ENCODE measurements at places on chromosomes 1 and 21.

GRCh38 chr1:8816264-8816663 is 1.2 kb downstream of the RERE start:
- DNase-seq = no peak

DNA sequence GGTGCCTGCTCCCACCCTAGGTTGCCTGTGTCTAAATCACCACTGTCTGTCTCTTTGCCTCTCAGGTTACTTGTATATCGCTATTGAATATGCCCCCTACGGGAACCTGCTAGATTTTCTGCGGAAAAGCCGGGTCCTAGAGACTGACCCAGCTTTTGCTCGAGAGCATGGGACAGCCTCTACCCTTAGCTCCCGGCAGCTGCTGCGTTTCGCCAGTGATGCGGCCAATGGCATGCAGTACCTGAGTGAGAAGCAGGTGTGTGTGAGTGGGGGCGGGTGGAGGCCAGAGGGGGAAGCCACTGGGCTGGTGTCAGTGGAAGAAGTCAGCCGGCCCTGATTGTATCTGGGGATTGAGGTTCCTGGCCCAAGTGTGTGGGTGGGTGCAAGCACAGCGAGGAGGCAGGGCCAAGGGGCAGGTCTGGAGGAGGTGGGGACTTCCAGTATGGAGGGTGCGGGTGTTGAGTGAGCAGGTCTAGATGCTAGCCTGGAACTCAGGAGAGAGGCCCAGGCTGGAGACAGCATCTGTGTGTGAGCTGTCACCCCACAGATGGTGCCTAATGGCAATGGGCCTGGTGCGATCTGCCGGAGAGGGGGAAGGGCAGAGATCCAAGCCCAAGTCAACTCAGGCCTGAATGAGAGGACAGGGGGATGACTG is 17.2 kb downstream of the TIE1 start:
- no peak for DNase-seq

GRCh38 chr1:224615861-224616755 is at the start of gene CNIH3:
Gene CNIH3 (plus strand): TSS chr1:224616317. CDS start chr1:224617175, 858 bp downstream.
- DNase-seq = no peak

- DNase-seq = no peak
Observed at GRCh38 chr1:187621951-187622350, 793.2 kb downstream of the PLA2G4A start.

GRCh38 chr1:203320591-203321272 is 15.4 kb downstream of the BTG2 start:
- DNase-seq = no peak

DNA sequence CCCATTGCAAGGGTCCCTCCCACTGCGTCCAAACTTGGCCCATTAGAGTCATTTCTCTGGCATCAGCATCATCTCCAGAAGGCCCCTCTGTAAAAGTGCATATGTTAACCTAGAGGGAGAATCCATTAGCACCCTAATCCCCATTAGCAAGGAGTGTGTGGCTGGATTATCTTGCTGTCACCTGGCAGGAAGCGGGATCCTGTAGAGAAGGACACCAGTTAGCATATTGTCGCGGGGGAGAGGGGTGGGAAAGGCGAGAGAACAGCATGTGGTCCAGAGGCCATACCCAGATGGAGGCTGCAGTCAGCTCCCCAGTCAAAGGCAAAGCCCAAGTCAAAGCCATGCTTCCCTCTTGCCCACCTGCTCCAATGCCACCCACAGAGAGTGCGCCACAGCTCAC is 64.0 kb downstream of the OLIG1 start:
- DNase-seq = no peak

DNA sequence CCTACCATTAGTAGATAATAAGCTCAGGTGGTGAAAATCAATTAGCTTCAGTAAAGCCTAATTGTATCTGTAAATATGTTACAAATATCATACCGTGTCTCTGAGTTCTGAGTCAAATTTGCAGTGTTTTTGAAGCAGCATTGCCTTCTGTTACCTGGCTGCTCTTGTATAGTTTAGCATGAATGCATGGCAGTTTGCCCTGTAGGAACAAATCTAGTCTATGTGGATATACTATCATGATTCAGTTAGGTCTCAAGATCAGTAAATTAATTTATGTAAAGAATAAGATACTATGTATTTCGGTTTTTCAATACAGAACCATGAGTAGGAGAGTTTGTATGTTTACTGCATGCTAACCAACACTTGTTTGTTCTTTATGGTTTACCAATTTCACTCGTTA is 240.6 kb upstream of the C1orf105 start:
- DNase-seq = no peak

DNA sequence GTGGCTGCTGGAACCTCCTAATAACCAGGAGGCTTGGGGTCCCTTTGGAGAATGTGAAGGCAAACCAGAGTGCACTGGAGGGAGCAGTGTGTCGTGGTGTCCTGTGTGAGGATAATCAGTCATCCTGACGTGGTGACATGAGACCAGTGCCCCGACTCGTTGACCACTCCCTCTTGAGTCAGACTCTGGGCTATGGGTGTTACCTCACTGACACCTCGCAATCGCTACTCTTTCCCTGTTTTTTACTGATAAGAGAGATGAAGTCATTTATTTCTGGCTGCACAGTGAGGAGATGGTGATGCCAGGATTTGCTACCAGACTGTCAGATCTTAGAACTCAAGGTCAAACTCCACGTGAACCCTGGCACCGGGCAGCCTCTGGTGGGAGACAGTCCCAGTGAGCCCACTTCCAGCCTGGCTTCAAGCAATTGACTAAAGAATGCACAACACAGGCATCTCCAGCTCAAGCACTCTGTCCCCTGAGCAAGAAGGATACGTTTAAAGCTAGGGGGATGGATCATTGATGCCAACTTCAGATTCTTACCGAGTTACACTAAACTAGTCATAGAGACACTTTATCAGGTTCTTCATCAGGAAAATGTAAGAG is 30.3 kb downstream of the UBASH3A start:
- no peak for DNase-seq

- DNase-seq = no peak
Observed at GRCh38 chr21:45234127-45234526, 53.6 kb downstream of the POFUT2 start.

GRCh38 chr1:170714163-170714562 is 50.2 kb downstream of the PRRX1 start:
- DNase-seq = no peak

Data from stimulated activated CD8-positive, alpha-beta memory T cell treated with anti-CD3 and anti-CD28 coated beads, Interleukin-4, amount 100 ng/mL, for 4 hours (primary cell).